ENCODE measurements at places on chromosomes 2 and 18.
A peak's percentile ranks its signal among the peaks of the same experiment; 100 is the strongest.

DNA sequence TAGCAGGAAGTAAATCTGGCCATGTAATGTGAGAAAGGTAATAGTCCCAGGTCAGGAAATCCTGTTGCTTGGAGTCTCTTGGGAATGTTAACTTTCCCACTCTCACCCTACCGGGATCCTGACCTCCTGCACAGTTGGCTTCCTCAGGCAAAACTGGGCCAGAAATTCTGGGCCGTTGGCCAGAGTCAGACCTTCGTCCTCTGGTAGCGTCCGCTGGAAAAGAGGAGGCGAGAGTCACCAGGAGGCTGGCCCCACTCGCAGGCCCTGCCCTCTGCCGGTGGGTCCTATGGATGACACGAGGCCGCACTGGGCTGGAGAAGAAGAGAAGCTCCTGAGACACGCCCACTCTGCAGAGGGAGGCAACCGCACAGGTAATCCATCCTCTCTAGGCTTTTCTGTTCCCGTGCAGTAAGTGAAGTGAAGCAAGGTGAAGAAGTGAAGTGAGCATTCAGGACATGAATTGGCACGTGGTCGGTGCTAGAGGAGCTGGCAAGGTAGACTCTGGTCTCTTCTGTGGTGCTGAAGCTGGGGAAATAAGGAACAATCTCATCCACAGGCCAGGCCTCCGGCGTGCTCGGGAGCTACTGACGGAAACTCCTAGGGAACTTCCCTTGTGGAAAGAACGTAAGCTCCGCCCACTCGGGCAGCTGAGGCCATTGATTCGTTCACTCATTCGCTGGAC lies 182.7 kb upstream of the GLI2 start:
- no peak for DNase-seq

DNA sequence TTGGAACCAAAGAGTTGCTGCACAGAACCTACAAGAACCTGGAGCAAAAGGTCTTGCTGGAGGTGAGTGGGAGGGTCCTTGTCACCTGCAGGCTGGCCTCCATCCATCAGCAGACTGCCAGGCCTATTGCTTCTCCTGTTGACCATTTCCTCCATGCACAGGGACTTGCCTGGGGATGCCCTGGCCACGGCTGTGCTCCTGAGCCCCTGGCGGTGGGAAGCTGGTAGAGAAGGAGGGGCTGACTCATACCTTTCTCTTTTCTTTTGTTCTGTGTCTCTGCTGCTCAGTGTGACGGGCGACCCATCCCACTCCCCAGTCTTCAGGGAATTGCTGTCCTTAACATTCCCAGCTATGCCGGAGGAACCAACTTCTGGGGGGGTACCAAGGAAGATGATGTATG lies 102.6 kb downstream of the DGKD start:
- no peak for DNase-seq

- peak; percentile 18 for DNase-seq
These were observed 110.1 kb upstream of the FBXO11 start for GRCh38 chr2:48016225-48017019.

DNA sequence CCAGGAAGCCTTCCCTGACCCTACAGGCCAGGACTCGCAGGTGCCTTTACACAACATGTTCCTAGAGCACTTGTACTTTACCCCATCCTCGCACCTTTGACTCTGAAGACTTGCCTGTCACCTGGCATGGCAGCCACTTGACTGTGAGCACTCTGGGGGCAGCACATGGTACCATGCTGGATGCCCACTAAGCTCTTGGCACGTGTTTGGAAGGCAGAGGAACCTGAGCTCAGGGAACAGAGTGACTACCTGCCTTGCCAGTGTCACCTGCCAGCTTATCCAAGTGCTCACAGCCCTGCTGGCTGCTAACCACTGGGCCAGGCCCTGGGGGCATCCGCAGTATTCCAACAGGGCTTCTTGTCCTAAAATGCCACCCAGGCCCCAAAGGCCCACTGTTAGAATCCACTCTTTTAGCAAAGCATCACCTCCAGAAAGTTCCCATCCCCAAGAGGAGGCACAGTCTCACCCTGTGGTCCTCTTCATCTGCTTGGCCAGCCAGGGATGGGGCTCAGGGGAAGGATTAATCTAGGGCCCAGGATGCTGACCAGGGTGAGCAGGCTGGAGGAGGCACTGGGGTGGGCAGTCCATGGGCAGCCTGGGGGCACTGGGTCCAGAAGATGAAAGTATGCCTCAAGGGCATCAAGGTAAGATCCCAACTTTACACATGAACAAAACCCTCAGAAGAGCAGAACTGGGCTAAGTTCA lies 57.0 kb downstream of the ZBTB7C start:
- DNase-seq: no peak

GRCh38 chr2:229708335-229708734 lies 6.0 kb downstream of the DNER start:
- DNase-seq: no peak

DNA sequence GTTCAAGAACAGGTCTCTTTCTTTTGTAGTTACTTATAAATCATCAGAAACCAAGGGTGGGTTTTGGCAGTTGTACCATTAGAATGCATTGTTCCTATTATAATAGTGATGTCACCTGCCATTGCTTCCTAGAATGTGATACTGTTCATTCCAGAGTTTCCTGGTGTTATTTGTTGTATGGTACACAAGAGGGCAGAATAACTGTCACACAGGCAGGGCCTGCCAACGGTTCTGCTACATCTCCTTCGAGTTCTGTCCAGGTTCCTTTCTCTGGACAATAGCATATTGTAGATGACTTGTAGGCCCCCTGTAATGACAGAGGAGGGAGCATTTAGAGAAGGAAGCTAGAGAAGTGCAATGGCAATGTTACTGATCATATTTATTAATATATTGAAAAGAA lies 98.3 kb downstream of the KLHL14 start:
- DNase-seq: no peak

- no peak for DNase-seq
These were observed 490.6 kb downstream of the THSD7B start for GRCh38 chr2:137255990-137256389.

DNA sequence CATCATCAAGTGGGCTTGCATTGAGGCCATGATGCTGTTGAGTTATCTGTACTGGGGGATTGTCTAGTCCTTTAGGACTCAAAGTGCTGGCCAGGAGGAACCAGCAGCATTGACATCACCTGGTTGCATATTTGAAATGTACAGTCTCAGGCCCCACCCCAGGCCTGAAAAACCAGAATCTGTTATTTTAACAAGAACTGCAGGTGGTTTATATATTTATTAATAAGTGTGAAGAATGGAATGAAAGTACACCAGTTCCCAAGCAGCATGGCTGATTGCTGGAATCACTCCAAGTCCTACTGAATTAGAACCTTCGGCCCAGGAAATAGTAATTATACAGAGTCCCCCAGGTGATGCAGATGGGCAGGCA lies 2.8 kb downstream of the IL1F10 start:
- DNase-seq: no peak

- no peak for DNase-seq
These were observed 177.4 kb upstream of the CWC22 start for GRCh38 chr2:180184506-180184905.

GRCh38 chr2:197258580-197258979 lies 52.0 kb downstream of the ANKRD44 start:
- DNase-seq: peak; percentile 69

DNA sequence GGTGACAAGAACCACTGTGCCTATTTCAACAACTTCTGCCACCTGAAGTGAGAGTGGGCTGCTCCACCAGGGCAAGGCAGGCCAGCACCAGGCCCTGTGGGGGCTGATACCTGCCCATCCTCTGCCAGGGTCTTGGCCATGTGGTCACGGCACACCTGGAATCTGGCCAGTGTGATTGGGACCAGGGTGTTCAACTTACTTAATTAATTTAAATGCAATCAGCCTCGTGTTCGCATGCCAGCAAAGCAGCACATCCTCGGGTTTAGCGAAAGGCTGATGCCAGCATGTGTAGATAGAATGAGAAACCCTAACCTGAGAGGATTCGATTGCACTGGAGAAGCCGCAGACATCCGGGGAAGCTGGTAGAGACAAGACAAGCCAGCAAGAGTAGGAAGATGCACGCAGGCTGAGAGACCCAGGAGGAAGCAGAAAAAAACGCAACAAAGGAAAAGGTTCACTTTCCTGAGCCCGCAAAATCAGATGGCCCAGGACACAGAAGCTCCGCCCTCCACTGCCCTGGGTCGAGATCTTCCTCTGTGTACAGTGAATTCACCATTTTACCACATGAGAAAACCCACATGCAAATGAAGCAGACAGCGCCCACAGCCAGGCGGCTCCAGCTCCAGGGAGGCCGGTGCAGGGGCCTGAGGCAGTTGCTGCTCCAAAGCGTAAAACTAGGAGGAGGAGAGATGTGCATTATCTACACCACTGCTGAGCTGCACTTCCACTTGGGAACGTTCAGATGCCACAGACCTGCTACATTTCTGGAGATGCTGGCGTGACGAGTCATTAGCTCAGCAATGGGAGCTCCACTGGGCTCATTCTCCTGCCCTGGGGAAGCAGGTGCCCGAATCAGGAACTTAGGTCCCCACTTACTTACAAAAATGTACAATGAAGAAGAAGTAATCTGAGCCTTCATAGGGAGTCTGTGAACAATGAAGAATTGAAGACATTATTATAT lies 92.1 kb downstream of the TMEM18 start:
- DNase-seq: peak; percentile 35

DNA sequence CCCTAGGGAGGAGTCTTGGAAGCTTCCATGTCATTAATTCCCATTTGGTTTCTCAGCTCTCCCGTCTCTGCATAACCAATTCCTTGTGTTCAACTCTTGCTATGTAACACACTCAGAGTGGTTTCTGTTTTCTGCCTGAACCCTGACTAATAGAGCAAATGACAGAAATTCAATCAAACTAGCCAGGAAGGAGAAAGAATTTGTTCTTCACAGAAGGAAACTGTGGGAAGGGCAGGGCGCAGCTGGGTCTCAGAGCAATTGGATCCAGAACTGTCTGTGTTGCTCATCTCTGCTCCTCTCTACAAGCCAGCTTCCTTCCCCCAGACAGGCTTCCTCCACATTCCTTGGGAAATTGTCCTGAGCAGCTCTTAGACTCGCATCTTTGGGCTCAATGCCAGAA lies 269.8 kb downstream of the TNS1 start:
- DNase-seq: no peak

DNA sequence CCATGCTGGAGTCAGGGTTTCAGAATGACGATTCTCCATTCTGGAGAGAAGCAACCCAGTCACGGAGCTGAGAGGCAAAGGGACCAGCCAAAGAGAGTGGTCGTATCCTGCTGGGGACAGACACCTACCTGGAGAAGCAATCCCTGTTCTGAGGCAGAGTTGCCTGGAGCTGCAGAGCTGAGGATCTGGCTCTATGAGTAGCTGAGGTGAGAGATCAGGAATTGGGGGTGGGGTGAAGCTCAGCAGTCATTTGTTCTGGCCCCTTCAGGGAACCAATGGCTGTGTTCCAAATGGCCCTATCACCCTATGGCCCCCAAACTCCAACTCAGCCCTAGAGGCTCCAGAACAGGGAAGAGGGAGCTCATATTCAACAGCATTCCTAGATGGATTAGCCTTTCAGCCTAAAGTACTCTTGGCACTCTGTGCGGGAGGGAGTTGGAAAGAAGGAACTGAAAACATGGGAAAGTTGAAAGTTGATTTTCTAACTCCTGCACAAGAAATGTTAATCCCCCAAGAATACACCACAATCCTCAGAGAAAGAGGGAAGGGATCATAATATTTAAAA lies 3.3 kb upstream of the ATRAID start:
- no peak for DNase-seq

GRCh38 chr2:159300586-159300985 lies 14.1 kb upstream of the WDSUB1 start:
- DNase-seq: no peak

DNA sequence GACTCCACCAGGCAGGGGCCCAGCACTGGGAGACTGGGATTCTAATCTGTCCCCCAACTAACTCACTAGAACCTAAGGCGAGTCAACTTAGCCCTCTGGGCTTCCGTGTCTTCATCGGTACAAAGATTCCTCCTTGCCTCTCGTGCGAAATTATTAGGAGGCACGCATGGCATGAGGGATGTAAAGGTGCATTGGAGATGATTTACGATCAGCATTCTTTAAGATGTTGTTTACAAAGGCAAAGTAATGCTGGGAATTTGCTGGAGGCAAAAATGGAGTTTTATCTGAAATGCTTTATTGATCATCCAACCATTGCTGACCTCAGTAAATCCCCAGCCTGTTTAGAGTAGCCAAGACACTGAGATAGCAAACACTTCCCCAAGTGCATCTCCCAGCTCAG lies 171.8 kb upstream of the KLHL29 start:
- no peak for DNase-seq

Measured in CD4-positive, alpha-beta T cell treated with Interleukin-10 for 1 hour (primary cell).